Hepatocyte (in vitro differentiated cells): ENCODE measurements at places on chromosomes 13 and 19. TPM values are rescaled to one million over a fixed set of nuclear protein-coding genes. Genes with fewer than 3 reads are reported as not detected.

Gene PLIN3
- 118 and 121 TPM in 2 replicates for polyA plus RNA-seq

Gene DHRS12
- polyA plus RNA-seq = 13.5 and 19.3 TPM in 2 replicates

Gene STAP2
- polyA plus RNA-seq = 34.4 and 45.2 TPM in 2 replicates

Gene ZNF888
- polyA plus RNA-seq = 1.2 and 4.8 TPM in 2 replicates

Gene ZNF709
- 0.63 and 1.0 TPM in 2 replicates for polyA plus RNA-seq

Gene SUGT1
- 46.3 and 51.1 TPM in 2 replicates for polyA plus RNA-seq

Gene ZNF415
- 7.4 and 15.2 TPM in 2 replicates for polyA plus RNA-seq

Gene SLC35E1
- 33.0 and 33.3 TPM in 2 replicates for polyA plus RNA-seq

GRCh38 chr13:68676513-68677115, 1431.0 kb upstream of the ATXN8OS start:
- DNase-seq = no peak

- no peak for DNase-seq
Observed at GRCh38 chr13:110276553-110276950, 30.4 kb downstream of the COL4A1 start.

- DNase-seq = peak; percentile 77
Observed at GRCh38 chr13:81017513-81018152, 676.7 kb upstream of the SPRY2 start.

DNA sequence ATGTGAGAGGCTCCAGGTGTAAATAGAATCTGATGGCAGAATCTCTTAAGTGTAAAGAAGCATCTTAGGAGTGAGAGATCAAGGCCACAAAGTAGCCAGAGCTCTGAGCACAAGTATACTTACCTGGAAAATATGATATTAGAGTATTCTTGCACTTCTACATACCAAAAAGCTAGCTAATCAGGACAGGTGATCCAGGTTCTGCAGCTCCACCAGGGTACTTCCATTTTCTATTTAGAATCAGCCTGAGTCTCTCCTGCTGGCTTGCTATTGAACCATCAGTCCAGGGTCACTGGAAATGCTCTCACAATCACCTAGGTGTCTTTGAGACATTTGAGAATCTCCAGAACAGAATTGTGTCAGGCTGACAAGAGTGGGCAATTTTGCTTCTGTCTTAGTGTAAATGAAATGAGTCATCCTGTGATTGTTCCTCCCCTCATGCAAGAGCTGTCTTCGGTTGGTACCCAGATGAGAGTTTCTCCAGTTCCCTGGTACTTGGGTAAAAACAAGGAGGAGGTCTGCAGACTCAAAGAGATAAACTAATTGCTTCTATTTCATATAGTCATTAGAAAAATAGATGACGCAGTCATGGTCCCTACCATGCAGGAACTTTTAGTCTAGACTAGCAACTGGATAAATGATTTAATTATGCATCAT, 14.6 kb downstream of the ZNF254 start:
- no peak for DNase-seq

DNA sequence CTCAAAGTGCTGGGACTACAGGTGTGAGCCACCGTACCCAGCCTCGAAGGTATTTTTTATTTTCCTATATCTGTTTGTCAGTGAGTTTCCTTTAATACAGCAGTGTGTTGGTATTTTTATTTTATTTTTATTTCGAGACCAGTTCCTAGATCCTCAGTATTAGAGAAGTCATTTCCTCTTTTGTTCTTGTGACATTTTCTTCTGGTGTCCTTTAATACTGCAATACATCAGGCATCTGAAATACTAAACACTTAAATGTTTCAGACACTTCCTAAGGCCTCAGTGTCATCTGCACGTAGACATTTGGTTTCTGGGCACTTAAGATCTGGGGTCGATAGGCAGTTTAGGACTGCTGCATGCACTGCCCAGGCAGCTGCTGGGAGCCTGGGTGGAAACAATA, 22.5 kb downstream of the GATAD2A start:
- no peak for DNase-seq

GRCh38 chr13:35978607-35979316, 152.4 kb downstream of the DCLK1 start:
- peak; percentile 68 for DNase-seq

DNA sequence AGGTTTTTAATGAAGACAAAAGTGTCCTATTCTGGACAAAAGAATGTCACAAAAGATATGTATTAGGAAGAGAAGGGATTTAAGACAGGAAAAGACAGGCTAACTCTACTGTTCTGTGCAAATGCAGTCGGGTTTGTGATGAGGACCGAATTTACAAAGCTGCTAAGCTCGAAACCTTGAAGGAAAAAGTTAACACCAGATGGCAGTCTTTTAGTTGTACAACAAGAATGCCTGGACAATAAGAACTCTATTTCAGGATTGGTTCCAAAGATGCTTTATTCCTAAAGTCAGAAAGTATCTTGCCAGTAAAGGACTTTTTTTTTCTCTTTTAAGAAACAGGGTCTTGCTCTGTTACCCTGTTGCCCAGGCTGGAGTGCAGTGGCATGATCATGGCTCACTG, 51.1 kb downstream of the HS6ST3 start:
- peak; percentile 59 for DNase-seq

- no peak for DNase-seq
Observed at GRCh38 chr13:99963816-99964339, 7.7 kb downstream of the ZIC5 start.

DNA sequence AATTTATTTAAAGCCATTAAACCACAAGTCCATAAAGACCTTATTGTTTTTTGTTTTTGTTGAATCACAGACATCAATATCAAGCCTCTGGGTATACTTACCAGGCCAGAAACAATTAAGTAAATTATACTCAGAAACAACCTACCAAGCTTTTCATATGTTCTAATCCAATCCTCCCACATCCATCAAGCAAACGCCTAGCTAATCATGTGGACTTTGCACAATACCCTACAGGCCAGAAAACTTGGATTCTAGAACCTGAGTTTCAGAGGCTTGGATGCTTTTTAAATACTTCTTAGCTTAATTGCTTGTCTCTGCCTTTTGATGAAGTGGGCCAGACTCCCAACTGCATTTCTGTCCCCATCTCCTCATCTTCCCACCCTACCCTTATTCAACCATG, 39.9 kb downstream of the TGDS start:
- no peak for DNase-seq

GRCh38 chr13:39250440-39250839, 212.2 kb downstream of the NHLRC3 start:
- no peak for DNase-seq

- no peak for DNase-seq
Observed at GRCh38 chr19:53577968-53578367, 40.0 kb downstream of the ZNF331 start.

- no peak for DNase-seq
Observed at GRCh38 chr19:41784743-41785142, 11.6 kb upstream of the CEACAM3 start.

DNA sequence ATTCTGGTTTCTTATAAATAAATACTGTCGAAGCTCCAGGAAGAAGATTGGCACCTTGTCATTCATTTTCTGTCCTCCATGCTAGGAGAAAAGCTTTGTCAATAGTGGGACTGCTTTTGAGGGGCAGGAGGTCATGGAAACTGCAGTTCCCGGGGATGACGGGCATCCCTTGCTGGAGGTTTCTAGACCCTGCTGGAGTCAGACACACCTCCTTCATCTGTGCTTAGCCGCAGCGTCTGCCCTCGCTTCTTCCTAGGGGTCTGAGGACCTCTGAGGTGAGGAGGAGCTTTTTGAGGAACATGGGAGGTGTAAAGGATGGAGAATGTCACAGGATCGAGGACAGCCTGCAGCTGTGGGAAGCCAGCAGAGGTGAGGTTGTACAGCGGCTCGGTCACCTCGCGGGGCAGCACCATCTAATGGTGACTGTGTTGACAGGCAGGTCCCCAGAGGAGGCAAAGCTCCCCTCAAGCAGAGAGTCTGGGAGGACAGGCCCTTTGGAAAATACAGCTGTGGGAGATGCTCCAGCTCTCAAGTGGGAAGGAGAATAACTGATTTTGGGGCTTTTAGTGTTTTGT, 172.7 kb upstream of the RNF113B start:
- peak; percentile 34 for DNase-seq

GRCh38 chr13:24232474-24232873, 72.0 kb downstream of the SPATA13 start:
- DNase-seq = no peak

GRCh38 chr19:29873801-29874575, 62.2 kb downstream of the CCNE1 start:
- DNase-seq = no peak

DNA sequence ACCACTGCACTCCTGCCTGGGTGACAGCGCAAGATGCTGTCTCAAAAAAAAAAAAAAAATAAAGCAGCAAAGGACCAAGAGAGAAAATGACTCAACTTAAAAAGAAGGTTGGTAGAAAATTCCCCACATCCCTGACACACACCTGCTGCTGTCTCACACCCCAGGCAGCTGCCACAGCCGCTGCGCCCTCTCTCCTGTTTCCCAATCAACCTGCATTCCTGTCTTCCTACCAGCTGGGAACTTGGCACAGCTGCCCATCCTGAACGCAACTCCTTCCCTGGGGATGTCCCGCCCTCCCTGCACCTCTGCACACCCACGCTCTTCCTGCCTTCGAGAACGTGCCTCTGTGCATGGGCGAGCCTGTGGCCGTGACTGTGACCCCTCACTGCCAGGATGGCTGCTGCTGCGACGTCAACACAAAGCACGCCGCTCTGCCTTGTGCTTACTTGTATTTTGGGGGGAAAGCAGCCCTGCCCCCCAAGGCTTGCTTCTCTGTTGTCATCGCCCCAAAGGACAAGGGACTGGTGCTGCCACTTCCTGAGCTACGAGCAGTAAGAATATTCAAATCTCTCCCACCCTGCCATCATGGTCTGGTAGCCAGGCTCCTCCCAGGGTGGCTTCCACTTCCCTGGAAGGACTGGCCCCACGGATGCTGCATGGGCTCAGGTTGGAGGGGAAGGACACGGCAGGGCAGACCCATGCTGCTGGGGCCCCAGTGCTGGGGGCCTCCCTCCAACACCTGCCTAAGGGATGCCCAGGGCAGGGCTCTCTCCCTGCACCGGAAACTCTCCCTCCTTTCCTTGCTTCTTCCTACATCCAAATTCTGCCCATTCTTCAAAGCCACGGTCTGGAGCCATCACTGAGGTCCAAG, 20.7 kb downstream of the SH3GL1 start:
- no peak for DNase-seq

GRCh38 chr19:58058467-58058866, 615 bp upstream of the ZNF135 start:
- DNase-seq = no peak

- peak; percentile 65 for DNase-seq
Observed at GRCh38 chr13:20702915-20703779, at the start of gene IL17D. Gene IL17D, plus strand, starts transcription at chr13:20703699. Its CDS starts 303 bp downstream, at chr13:20704002.

GRCh38 chr19:54955376-54955775, 8.0 kb upstream of the NLRP7 start:
- DNase-seq = no peak

- peak; percentile 73 for DNase-seq
Observed at GRCh38 chr19:1907563-1908363, 2.6 kb downstream of the ADAT3 start.

DNA sequence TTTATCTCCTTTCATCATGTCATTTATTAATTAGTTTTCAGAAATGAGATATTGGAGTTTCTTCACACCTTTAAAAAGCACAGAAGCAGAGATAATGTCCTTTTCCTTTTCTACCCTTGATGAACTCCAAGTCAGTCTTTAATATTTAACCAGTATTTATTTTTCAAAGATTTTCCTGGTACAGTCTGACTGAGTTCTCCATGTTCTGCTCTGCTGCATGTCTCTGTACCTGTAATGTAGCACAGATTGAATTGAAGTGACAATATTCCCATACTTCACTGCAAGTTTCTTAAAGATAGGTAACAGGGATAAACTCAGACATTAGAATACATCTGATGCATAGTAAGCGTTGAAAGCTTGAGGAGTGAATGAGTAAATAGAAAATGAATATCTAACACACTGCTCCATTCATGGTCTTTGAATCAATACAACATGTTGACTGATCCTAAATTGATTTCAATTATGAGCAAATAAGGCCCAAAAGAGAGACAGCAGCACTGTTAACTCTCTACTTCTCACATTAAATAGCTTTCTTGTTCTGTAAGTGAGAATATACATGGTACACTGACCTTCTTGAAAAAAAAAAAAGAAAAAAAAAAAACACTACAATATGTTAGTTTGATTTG, 1323.6 kb upstream of the PRR20A start:
- DNase-seq = no peak
